Activated T-helper 1 cell treated with anti-CD3 and anti-CD28 coated beads, Interleukin-12 subunit alpha, Interleukin-12 subunit beta, Interleukin-2, Interleukin-4 antibody, amounts not matched to agents 30 ng/mL and 10 ng/mL and 1 ng/mL, durations not matched to agents 14 hours and 24 hours and 36 hours (primary cell): ENCODE measurements at places on chromosomes 4 and X. TPM values are rescaled to one million over a fixed set of nuclear protein-coding genes. Genes with fewer than 3 reads are reported as not detected.

Gene APEX2
- 33.9 and 36.8 TPM in 2 replicates for total RNA-seq

Gene DKC1
- 186 and 188 TPM in 2 replicates for total RNA-seq

Gene SPANXB1
- total RNA-seq, result not detected in 2 replicates

Gene USP51
- total RNA-seq, result 1.9 and 2.2 TPM in 2 replicates

Gene PCDH18
- not detected in 2 replicates for total RNA-seq

Gene MORC4
- 4.7 and 6.2 TPM in 2 replicates for total RNA-seq

Gene RHOXF2
- not detected in 2 replicates for total RNA-seq

Gene EPGN
- total RNA-seq, result not detected in 2 replicates

GRCh38 chr4:144450526-144450925 lies 195.4 kb upstream of the HHIP start:
- DNase-seq, result no peak

GRCh38 chr4:17770845-17771244 lies 10.6 kb downstream of the FAM184B start:
- DNase-seq, result no peak

- DNase-seq, result no peak
Observed at GRCh38 chrX:136205882-136206380, 45.3 kb downstream of the MAP7D3 start.

GRCh38 chr4:7676398-7676922 lies 241.7 kb upstream of the PSAPL1 start:
- DNase-seq, result no peak

- peak; percentile 34 for DNase-seq
Observed at GRCh38 chr4:77818602-77819403, at the start of gene CNOT6L. Gene CNOT6L, minus strand, starts transcription at chr4:77819368. Its CDS starts 60 bp downstream, at chr4:77819308.

DNA sequence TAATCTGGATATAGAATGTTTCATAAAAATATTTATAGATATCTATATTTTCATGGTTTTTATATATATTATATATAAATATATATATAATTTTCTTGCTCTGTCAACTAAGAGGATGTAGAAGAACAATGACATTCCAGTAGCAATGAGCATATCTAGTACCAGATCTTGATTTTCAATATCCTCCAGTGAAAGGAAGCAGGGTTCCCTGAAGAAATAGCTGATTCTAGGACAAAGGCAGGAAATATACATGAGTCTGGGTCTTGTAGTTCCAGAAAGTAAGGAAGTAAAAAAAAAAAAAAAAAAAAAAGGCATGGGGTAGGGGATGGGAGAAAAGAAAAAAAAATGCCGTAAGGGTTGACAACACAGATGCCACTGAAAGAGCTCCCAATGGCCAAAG lies 241.4 kb downstream of the RASL11B start:
- DNase-seq, result no peak

DNA sequence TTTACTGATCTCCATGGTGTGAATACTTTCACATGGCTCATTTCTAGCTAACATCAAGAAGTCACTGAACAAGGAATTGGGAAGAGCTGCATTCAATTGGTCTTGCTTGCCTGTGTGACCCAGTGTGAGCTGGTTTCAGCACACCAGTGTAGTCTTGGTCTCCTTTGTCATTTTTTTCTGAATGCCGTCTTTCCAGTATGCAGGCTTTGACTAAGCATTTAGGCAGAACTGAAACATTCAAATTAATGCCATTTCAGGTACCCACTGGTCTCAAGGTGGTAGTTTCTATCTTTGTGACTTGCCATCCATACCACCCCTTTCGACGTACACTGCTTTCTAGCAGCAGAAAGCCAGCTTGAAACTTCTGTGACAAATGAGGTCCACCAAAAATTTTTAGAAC lies 550.5 kb upstream of the BOD1L1 start:
- no peak for DNase-seq

- no peak for DNase-seq
Observed at GRCh38 chrX:72346302-72346949, 40.7 kb upstream of the CITED1 start.

GRCh38 chr4:55312489-55313101 lies 33.4 kb upstream of the SRD5A3 start:
- peak; percentile 20 for DNase-seq

DNA sequence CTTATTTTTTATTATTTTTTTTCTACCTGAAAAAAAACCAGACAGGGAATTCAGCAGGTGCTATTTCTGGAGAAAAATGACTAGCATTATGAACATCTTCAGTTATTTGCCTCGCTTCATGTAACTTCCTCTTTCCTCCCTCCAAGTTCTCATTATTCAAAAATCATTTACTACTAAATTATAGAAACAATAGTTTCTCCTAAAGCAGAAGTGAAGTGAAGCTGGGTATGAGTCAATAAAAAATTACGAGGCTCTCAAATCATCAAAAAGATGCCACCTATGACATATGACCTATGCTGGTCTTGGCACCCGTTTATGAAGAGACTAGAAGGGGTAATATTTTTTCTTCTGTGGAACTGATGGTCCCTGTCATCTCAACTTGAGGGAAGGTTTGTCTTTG lies 145.0 kb upstream of the AADAT start:
- no peak for DNase-seq

GRCh38 chrX:136030303-136031191 lies 45.3 kb downstream of the SLC9A6 start:
- DNase-seq, result no peak

DNA sequence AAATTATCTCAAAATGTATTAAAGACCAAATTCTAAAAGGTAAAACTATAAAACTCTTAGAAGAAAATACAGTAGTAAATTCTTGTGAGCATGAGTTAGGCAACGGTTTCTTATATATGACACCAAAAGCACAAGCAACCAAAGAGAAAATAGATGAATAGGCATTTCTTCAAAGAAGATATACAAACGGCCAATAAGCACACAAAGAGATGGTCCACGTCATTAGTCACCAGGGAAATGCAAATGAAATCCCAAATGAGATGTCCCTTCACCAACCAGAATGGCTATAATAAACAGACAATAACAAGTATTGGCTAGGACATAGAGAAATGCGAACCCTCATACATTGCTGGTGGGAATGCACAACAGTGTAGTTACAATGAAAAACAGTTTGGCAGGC lies 44.6 kb downstream of the RAB33A start:
- no peak for DNase-seq
